CD4-positive, alpha-beta memory T cell (primary cell): ENCODE measurements at places on chromosomes 13 and 19.
A peak's percentile ranks its signal among the peaks of the same experiment; 100 is the strongest.

DNA sequence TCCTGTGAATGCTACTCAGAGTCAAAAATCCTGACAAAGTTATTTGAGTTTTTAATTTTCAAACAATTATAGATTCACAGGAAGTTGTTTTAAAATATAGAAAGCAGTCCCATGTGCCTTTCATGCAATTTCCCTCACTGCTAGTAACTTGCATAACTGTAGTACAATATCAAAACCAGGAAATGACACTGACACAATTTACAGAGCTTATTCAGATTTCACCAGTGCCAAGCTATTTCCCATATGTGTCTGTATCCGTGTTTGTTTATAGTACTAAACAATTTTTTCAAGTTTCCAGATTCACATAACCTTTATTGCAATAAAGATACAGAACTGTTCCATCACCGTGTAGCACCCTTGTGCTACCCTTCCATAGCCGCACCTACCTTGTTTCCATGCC, 934.6 kb downstream of the PCDH17 start:
- DNase-seq = no peak

DNA sequence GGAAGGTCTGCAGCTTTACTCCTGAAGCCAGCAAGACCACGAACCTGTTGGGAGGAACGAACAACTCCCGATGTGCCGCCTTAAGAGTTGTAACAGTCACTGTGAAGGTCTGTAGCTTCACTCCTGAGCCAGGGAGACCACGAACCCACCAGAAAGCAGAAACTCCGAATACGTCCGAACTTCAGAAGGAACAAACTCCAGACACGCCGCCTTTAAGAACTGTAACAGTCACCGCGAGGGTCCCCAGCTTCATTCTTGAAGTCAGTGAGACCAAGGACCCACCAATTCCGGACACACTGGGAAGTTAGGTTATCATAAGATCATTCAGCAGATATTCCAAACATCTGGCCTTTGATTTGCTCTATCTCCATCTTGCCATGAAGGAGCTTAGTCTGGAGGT, 1623.0 kb downstream of the SLITRK1 start:
- DNase-seq = no peak

DNA sequence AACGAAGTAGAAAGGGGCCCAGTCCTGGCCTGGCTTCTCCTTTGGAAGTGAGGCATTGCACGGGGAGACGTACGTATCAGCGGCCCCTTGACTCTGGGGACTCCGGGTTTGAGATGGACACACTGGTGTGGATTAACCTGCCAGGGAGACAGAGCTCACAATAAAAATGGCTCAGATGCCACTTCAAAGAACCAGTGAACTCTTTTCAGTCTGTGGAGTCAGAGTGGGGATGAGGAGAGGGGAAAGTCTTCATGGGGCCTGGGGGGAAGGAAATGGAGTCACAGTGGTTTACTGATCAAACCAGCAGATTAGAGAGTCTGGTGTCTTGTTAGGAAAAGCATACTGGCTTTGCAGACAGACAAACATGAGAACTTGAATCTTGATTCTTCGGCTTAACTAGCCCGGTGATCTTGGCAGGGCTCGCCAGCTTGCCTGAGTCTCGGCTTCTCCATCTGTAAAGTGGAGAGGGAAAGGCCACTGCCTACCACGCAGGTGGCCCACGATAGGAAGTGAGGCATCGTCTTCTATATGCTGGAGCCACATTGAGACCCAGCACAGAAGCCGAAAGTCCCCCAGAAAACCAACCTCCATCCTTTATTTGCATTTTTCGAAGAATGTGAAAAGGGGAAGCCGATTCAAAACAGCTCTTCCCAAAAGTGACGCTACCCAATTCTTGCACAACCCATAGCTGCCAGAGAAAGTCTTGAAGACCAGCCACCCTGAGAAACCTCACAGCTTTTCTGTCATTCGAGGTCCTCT, at the start of gene FFAR1:
TSS of gene FFAR1 (plus strand) at position 732 of the 759 bp plus-strand sequence. CDS start 3,650 bp downstream, outside the sequence.
- peak; percentile 85 for DNase-seq

- no peak for DNase-seq
Measured at GRCh38 chr19:36460046-36460445, 29.3 kb downstream of the ZNF566 start.

DNA sequence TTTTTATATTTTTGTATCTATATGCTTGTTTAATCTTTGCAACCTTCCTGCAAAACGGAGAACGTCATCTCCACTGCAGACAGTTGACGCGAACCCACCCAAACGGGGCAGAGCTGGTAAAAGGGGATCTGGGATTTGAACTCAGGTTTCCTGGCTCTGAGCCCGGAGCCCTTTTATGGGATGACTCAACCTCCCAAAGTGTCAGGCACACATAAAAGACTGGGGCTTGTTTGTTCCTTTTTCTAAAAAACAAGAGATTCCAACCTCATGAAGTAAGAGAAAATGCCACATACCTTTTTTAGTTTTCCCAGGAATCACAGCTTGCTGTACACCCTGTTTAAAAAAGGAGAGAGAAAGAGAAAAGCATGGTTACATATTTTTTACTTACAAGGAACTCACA, 78.9 kb downstream of the GADD45B start:
- no peak for DNase-seq

DNA sequence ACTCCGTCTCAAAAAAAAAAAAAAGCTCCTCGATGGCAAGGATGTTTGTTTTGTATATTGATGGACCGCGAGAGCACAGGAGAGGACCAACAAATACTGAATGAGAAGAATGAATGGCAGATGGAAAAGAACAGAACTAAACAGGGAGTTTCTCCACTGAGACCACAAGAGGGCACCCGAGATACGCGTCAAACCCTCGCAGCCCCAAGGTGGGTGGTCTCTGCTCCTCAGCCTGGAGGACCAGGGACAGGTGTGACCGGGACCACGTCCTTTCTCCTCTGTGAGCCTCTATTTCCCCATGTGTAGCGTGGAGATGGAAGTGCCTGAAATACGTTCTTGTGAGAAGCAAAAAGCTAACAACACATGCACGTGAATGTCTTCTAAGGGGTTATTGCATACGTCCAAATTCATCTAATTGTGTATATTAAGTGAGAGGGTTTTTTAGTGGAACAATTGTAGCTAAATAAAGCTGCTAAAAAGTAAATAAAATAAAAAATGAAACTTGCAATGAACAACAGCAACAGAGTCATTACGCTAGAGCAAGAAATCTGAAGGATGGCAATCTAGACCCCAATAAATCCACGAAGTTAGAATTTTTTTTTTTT, 8.3 kb upstream of the CDC42EP5 start:
- DNase-seq = no peak

DNA sequence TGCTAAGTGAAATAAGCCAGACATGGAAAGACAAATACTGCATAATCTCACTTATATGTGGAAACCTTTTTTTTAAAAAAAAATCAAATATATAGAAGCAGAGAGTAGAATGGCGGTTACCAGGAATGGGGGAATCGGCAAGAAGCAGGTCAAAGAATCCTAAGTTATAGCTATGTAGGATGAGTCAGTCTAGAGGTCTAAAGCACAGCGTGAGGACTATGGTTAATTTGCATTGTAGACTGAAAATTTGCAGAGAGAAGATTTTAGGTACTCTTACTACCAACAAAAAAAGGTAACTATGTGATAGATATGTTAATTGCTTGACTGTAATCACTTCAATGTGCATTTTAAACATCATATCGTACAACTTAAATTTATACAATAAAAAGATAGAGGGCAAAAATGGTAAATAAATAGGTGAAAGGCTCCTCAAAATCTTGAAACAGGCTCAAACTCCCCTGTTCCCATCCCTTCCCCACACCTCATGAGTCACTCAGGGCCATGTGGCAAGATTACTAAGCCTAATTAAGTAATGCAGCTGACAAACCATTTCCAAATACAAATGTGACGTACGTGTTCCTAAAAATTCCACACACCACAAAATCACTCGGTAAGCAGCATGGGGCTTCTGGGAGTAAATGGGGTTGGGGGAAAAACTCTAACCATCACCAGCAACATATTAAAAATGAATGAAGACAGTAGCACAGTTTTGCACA, 159.0 kb downstream of the USP12 start:
- DNase-seq = no peak

DNA sequence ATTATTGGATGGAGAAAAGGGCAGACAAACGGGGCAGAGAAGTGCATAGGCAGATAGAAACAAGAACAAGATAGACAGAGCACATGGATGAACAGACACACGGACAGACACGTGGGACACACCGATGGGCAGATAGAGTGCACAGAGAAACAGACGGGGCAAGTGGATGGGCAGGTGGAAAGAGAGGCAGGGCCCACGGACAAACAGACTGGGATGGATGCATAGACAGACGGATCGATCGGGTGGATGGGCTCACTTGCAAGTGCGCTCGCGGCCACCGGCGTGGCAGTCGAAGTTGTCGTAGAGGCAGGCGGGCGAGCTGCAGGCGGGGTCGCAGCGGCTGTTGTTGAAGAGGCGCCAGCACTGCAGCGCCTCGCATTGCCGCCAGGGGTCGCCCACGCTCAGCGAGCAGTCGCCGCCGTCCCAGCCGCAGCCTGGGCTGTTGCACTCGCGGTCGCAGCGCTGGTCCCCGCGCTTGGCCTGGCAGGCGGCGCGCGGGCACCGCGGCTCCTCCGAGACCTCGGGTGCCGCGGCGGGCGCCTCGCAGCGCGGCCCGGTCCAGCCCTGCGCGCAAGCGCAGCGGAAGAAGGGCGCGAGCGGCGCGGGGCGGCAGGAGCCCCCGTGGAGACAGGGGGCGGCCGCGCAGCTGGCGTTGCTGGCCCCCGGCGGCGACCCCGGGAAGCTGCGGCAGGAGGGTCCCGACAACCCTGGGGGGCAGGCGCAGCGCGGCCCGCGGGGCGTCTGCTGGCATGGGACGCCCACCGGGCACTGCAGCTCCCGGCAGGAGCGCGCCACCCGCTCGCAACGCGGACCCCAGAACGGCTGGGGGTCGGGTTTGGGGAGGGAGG, 23.3 kb downstream of the NOTCH3 start:
- peak; percentile 69 for DNase-seq

DNA sequence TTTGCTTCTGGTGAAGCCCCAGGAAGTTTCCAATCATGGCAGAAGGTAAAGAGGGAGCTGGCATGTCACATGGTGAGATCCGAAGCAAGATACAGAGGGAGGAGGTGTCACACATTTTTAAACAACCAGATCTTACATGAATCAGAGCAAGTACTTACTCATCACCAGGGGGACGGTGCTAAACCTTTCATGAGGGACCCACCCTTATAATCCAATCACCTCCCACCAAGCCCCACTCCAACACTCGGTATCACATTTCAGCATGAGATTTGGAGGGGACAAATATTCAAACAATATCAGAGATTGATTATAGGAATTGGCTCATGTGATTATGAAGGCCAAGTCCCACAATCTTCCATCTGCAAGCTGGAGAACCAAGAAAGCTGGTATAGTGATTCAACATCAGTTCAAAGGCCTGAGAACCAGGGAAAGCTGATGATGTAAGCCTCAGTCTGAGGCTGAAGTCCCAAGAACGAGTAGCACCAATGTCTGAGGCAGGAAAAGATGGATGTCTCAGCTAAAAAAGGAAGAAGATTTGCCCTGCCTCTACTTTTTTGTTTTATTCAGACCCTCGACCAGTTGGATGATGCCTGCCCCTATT, 58.6 kb upstream of the WDFY2 start:
- DNase-seq = no peak

DNA sequence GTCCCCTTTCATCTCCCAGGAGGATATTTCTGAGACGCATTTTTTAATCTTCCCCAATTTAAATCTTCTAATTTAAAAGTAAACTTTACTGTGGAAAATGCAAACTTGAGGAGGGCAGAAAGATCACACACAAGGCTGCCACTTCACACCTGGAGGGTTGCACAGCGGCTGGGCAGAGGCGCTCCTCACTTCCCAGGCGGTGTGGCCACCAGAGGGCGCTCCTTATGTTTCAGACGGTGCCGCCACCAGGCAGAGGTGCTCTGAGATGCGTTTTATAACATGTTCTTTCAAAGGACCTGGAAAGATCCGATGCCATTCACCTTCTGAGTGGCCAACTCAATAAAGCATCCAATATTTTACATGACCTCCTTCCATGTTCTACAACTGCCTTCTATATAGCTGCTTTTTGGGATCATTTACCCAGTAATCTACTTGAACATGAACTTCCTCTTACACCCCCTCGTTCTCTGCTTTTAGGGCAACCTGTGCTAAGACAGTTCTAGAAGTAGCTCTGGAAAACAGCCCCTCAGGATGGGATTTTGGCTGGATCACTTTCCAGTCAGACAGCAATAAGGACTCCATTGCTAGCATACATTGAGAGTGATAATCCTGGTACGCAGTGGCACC, 14.8 kb upstream of the MTUS2 start:
- DNase-seq = no peak

DNA sequence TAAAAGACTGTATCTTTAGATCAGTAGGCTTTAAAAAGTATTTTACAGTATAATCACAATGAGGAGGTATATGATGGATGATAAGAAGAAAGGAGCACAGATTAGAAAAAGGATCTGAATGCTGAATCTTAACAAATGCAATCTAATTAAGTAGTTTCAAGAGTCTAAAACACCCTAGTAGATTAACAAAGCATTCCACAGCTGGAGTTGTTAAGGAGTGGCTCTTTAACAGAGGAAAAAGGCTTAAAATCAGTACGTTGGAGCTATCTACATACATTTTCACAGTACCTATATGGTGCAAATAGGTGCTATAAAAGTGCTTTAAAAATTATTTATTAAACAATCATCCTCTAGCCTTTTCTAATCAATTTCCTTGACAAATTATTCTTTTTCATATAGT, 34.5 kb downstream of the TSC22D1 start:
- no peak for DNase-seq

DNA sequence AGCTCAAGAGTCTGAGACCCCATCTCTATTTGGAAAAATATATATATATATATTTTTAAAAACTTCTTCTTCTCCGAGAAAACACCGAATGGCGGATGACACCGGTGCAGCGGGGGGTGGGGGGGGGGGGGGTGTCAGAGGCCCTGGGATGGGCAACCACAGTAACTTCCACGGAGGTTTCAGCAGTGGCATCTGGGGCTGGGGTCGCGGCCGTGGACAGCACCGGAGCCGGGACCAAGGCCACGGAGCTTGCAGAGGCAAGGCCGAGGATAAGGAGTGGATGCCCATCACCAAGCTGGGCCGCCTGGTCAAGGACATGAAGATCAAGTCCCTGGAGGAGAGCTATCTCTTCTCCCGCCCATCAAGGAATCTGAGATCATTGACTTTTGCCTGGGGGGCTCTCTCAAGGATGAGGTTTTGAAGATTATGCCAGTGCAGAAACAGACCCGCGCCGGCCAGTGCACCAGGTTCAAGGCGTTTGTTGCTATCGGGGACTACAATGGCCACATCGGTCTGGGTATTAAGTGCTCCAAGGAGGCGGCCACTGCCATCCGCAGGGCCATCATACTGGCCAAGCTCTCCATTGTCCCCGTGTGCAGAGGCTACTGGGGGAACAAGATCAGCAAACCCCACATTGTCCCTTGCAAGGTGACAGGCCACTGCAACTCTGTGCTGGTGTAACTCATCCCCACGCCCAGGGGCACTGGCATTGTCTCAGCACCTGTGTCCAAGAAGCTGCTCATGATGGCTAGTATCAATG, 59.0 kb downstream of the EPS15L1 start:
- DNase-seq = no peak

- no peak for DNase-seq
Measured at GRCh38 chr13:73467125-73467524, 408.3 kb downstream of the KLF5 start.

GRCh38 chr19:7930765-7931164, 4.8 kb upstream of the CTXN1 start:
- DNase-seq = no peak
